ENCODE measurements at places on chromosomes 4 and X.

DNA sequence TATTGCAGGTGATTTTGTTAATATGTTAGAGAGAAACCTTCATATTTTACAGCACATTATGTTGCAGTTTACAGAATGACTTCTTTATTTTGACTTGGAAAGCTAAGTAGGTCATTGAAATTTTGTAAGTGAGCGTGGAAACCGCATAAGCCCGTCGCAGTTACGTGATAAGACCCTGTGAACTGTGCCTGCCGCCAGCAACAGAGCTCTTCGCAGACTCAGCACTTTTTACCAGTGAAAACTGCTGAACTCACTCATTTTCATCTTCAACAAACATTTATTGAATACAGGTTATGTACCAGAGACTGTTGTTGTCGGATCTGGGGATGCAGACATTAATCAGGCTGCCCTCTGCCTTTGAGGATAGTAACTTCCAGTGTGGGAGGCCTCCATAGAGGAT lies 355.7 kb downstream of the HS3ST1 start:
- DNase-seq: no peak

GRCh38 chrX:125204681-125205132 lies 115.0 kb upstream of the TEX13C start:
- peak; percentile 29 for DNase-seq

GRCh38 chr4:12458621-12459020 lies 1025.5 kb downstream of the RAB28 start:
- DNase-seq: no peak

- no peak for DNase-seq
Measured at GRCh38 chr4:67603310-67604028, 44.9 kb downstream of the STAP1 start.

- DNase-seq: no peak
Measured at GRCh38 chr4:72569719-72570235, 756 bp upstream of the ADAMTS3 start.

DNA sequence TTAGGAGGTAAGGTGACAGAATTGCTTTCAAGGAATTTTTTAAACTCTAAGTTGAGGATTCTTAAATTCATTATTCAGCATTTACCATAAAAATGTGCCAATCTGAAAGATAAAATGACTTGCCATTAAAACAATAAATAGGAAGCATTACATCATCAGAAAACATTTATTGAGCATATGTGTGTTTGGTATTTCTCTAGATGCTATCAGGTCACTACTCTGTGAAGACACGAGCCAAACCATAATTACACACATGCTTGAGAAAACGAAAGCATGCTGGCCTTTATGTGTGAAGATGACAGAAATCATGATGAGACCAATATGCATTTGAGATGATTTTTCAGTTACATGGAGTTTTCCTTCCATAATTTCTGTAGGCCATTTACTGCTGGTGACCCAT lies 12.3 kb upstream of the IL21 start:
- no peak for DNase-seq

- no peak for DNase-seq
Measured at GRCh38 chrX:106875151-106875550, 28.0 kb downstream of the RIPPLY1 start.

- no peak for DNase-seq
Measured at GRCh38 chr4:127648061-127648460, 15.3 kb downstream of the INTU start.

GRCh38 chrX:45261005-45261404 lies 60.3 kb upstream of the DIPK2B start:
- no peak for DNase-seq

DNA sequence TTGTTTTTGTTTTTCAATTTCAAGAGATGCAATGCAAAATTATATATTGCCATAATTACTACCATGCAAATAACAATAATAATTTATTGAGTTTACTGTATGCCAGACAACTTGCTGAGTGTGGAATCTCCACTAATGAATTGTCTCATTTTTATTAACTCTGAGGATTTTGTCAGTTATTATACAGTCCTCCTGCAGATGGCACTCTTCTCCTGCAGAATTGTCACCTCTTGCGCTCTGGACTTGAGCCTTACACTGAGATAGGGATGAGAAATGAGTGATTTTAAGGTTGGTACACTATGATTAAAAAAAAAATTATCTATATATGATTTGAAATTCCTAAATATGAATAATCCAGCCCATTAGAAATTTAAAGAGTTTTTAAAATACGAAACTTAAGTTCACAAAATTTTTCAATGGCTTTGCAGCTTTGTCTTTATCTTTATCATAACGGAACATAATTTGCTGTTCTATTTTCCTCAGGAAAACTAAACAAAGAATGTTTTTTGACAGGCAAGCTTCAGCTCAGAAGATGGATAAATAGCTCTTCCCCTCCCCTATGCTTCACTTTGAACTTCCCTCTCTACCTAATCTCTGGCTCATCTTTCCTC lies 12.7 kb upstream of the PAQR3 start:
- DNase-seq: peak; percentile 45

GRCh38 chr4:107689912-107690587 lies 30.0 kb downstream of the PAPSS1 start:
- no peak for DNase-seq

All from activated naive CD4-positive, alpha-beta T cell treated with anti-CD3 and anti-CD28 coated beads, Interleukin-2, amount 10 ng/mL, durations not matched to agents 7 days and 5 days (primary cell).